ENCODE measurements at places on chromosomes 7 and 10. TPM values are rescaled to one million over a fixed set of nuclear protein-coding genes. Genes with fewer than 3 reads are reported as not detected.

Gene WIPF3
- total RNA-seq, result not detected

Gene SPACDR
- total RNA-seq, result 4.5 TPM

Gene CHST15
- total RNA-seq, result not detected

Gene GPR85
- total RNA-seq, result not detected

DNA sequence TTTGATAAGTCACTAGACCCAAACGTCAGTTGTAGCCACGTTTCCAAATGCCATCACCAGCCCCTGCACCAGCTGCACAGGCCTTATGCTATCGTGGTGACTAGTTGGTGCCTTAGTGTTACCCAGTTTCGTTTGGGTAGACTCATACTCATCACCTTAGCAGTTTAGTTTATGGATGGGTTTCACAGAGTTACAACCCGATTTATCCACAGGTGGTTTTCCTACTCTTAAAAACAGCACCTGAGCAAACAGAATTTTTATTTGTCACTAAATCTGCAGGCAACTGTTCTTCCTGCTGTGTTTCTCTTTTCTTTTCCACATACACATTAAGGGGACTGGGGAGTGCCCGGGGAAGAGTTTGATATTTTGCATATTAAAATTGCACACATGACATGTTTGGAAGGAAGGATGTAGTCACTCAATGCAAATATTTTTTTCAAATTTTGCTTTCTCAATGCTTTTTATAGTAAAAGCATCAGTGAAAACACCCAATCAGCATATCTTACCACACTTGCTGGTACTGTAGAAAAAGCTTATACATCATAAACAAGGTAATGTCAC lies 41.6 kb downstream of the PDSS1 start:
- no peaks in the 10 kb centered on the region for H3K27me3 ChIP-seq
- H3K4me3 ChIP-seq, result peak overlapping the region; percentile 51
- no peak for DNase-seq
- peak overlapping the region; percentile 96 for H3K27ac ChIP-seq
- peaks cover 58% of the 10 kb centered on the region for H3K4me1 ChIP-seq

DNA sequence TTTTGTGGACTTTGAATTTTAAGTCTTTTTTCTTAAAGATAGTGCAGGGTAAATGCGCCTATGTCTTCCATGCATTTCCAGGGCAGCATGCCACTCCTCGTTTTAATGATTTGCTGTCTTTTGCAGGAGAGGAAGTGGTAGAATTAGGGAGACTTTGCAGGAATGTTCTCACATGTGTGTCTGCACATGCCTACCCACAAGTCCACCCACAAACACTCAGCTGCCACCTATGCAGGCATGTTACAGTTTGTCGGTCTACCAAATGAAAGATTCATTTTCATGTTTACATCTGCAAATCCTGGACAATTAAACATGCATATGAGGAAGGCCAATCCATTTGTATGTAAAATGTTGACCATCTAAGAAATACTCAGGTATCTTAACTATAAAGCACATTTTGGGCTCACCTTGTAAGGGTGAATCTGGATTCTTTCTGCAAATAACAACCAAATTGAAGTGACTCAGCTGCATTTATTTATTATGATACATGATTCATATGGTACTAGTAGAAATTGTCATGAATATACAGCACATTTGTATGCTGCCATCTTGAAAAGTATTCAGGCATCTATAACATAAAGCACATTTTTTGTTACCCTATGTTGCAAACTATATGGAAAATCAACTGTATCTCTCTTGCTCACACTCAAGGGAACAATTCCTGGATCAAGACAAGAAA lies 4.7 kb upstream of the TEX36 start:
- no peak overlapping the region for H3K27ac ChIP-seq
- no peak for DNase-seq
- H3K27me3 ChIP-seq, result peaks cover 2% of the 10 kb centered on the region
- no peak overlapping the region for H3K4me3 ChIP-seq

GRCh38 chr10:72818076-72818475 lies 75.5 kb upstream of the OIT3 start:
- H3K27me3 ChIP-seq, result peaks cover 1% of the 10 kb centered on the region
- DNase-seq, result no peak

GRCh38 chr7:53500076-53500475 lies 464.6 kb downstream of the POM121L12 start:
- H3K4me1 ChIP-seq, result no peaks in the 10 kb centered on the region
- H3K27ac ChIP-seq, result no peak overlapping the region
- DNase-seq, result no peak
- no peaks in the 10 kb centered on the region for H3K27me3 ChIP-seq
- H3K36me3 ChIP-seq, result no peaks in the 10 kb centered on the region

DNA sequence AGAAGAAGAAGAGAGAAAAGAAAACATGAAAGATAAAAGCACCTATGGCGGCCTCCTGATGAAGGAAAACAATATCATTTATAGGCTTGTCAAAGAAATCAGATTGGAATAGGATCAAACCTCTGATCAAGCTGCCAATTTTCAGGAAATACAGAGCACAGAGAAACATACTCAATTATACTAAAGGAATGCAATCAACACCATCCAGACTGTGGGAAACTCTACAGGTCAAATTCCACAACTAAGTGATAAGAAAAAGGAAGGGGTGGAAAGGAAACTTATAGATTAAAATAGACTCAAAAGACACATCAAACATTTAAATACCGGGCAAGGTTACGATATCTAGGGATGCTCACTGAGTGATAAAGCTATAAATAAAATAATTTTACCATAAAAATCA lies 39.3 kb downstream of the AOAH start:
- H3K36me3 ChIP-seq, result peaks cover 48% of the 10 kb centered on the region
- H3K27ac ChIP-seq, result peak overlapping the region; percentile 89
- no peaks in the 10 kb centered on the region for H3K27me3 ChIP-seq
- peaks cover 72% of the 10 kb centered on the region for H3K4me1 ChIP-seq
- peak overlapping the region; percentile 20 for H3K4me3 ChIP-seq

DNA sequence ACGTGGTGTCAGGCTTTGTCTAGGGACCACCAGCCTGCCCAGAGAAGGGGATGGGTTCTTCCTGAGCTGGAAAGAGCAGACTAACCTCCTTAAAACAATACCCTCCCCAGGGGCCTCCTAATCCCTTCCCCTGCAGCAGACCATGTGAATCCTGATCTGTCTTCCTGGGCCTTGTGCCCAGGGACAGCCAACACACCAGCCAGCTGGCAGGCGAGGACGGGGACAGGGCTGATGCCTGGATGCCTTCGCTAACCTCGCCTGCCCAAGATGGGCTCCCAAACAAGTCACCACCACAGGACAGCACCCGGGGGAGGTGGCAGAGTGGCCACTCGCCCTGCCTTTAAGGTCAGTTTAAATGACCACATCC lies 17.6 kb downstream of the PODXL start:
- H3K27me3 ChIP-seq, result no peaks in the 10 kb centered on the region
- H3K4me1 ChIP-seq, result no peaks in the 10 kb centered on the region
- no peak overlapping the region for H3K27ac ChIP-seq
- DNase-seq, result no peak
- H3K36me3 ChIP-seq, result no peaks in the 10 kb centered on the region
- no peak overlapping the region for H3K4me3 ChIP-seq

Data from activated T-helper 2 cell treated with anti-CD3 and anti-CD28 coated beads, Interferon-gamma antibody, Interleukin-2, Interleukin-4, amounts not matched to agents 10 μg/mL and 5 μg/mL and 100 μg/mL, durations not matched to agents 14 hours and 24 hours and 36 hours (primary cell).